CD4-positive, alpha-beta T cell treated with Interleukin-17A for 4 hours (primary cell): ENCODE measurements at places on chromosomes 12 and 14.

GRCh38 chr12:8698132-8698851, 501 bp downstream of the RIMKLB start:
- peak; percentile 69 for DNase-seq

GRCh38 chr14:64720131-64720576, 15.9 kb downstream of the PLEKHG3 start:
- no peak for DNase-seq

- no peak for DNase-seq
These were observed 44.2 kb downstream of the BBS10 start for GRCh38 chr12:76303989-76304460.

DNA sequence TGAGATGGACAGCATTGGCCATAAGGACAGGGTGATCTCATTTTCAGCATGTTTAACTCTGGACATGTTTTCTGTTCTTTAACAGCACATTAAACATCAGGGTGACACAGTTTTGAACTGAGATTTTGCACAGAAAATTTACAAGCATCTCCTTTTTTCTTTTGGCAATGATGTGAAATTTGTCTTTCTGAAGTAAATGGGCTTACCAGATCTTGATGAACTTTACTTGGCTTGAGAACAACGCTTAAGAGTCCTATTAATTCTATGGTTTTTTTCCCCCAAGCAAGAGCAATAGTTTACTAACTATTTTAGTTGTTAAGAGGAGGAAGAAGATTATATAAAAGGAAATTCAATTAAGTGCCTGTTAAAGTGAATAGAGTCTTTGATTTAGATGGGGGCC, 491.0 kb downstream of the SNAPC1 start:
- no peak for DNase-seq

- DNase-seq: no peak
These were observed 75.9 kb downstream of the DUSP16 start for GRCh38 chr12:12486661-12487240.

- DNase-seq: no peak
These were observed 127.9 kb downstream of the EFCAB11 start for GRCh38 chr14:89826596-89826995.

DNA sequence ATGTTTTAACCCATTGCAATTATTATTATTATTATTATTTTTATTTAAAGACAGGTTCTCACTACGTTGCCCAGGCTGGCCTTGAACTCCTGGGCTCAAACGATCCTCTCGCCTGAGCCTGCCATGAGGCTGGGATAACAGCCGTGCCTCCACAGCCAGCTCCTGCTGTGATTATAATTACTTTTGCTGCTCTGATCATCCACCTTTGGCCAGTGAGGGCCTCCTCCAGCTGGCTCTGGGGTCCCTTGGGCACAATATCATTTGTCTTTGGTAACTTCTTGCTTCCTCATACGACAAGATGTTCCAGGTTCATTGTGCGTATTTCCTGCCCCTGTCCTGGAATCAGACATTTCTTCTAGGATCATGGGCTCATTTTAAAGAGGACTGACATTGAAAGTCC, 28.4 kb downstream of the LRTM2 start:
- no peak for DNase-seq

GRCh38 chr12:70353780-70354660, 12.1 kb upstream of the KCNMB4 start:
- no peak for DNase-seq

GRCh38 chr14:70909733-70910614, 2.7 kb downstream of the PCNX1 start:
- DNase-seq: peak; percentile 31

DNA sequence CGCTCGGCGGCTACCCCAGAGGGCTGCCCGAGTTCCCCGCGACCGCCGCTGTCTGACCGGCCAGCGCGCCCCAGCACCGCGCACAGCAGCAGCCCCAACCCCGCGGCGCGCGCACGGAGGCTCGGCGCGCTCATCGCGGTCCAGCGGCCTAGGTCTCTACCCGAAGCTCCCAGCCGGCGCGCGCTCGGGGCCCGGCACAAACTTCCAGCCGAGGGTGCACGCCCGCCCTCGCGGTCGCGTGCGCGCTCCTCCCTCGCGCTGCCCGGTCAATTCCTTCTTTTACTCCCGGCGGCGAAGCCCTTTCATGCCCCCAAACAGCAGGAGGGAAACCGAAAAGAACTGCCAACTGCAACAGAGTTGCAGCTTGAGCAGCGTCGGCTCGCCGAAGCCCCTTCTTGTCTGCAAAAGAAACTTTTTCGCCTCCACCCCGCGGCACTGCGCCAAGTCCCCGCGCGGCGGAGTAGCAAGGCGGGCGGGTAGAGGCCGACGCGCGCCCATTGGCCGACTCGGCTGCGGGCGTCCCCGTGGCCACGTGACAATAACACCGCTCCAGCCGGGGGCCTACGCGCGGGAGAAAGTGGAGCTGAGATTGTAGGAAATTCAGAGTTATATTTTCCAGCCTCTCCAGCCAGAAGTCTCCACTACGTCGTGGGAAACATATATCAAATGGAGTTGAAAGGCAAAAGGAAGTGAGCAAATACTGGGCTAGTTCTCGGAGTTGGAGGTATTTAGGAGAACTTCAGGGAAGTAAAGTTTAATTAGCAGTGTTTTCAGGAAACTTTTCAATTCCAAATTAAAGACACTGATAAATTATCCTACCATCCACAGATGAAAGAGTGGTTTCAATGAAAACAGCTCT, at the start of gene LRIG3:
LRIG3 (minus strand) TSS at position 403 of the 859 bp plus-strand sequence; CDS start at position 134, 269 bp downstream.
- no peak for DNase-seq

DNA sequence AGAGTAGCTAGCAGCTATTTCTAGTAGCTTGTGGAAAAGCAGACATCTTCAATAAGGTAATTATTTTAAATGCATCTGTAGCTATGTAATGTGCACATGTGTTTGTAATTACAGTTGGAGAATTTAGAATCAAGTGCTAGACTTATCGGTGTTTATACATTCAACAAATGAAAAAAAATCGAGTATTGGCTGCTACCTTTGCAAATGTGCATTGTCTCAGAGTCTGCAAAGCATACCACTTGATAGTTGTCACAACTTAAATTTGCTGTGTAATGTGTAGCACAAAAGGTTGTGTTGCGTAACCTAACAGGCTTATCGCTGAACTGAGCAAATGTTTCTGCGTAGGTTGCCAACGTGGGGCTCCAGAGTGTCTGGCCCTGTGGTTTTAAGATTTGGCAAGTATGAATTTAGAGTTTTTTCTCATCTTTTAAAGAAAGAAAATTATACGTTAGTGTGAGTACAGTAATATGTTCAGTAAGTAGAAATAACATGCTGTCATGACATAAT, 44.3 kb downstream of the TMTC2 start:
- no peak for DNase-seq

- DNase-seq: no peak
These were observed 332.3 kb downstream of the TMEM121 start for GRCh38 chr14:105858676-105859025.

- DNase-seq: no peak
These were observed 67.5 kb downstream of the NIN start for GRCh38 chr14:50763382-50764007.

GRCh38 chr12:4960547-4960946, 50.8 kb downstream of the KCNA1 start:
- no peak for DNase-seq

GRCh38 chr12:127620735-127621355, 646.1 kb upstream of the TMEM132C start:
- no peak for DNase-seq

GRCh38 chr12:15556411-15557102, 232.6 kb downstream of the EPS8 start:
- DNase-seq: no peak

DNA sequence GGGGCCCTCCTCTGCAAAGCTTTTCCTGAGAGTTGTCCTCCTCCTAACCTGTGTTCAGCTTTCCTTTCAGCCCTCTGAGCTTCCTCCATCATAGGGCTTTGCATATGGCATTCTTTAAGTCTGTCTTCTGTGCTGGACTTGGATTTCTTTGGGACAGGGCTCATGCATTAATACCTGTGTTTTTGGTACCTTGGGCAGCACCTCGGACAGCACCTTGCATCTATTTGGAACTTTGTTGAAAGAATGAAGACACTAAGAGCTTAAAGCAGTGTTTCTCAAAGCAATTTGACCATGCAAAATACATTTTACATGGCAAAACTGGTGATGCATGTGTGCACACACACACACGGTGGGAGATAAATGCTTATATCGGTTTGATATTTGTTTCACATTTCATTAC, 115.0 kb upstream of the SRRM4 start:
- DNase-seq: no peak

DNA sequence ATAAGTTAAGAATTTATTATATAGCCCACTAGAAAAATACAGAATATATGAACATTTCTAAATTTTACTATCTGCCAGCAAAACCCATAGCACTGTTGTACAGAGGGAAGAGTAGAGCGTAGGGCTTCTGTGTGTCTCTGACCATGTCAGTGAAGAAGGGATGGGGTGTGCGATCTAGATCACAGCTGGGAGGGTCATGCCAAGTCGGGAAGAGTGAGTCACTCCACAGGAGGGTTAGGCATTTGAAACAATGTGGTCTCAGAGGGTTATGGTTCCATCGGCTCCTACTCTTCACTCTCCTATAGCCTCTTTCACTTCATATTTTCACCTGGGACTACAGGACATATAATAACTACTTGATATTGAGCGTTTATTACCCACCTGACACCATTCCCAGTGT, 185.1 kb upstream of the DDHD1 start:
- no peak for DNase-seq

- no peak for DNase-seq
These were observed 44.3 kb upstream of the TRIM9 start for GRCh38 chr14:51139121-51139681.

- DNase-seq: no peak
These were observed 117.4 kb downstream of the DICER1 start for GRCh38 chr14:95039993-95040348.

DNA sequence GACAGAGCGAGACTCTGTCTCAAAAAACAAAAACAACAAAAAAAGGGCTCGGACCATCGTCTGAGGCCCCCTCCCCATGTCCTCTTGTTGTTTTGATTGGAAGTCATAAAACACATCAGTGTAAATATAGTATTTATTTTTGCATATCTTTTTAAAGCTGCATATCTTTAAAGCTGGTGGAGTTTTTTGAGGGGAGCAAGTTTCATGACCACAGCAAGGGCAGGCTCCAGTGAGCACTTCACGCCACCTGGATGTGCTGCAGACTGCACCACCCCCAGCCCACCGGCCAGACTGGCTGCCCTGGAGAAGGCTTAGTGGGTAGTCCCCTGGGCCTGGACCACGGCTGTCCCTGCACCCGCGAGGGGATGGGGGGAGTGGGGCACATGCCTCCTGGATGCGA, 11.9 kb upstream of the BCL7A start:
- no peak for DNase-seq

- no peak for DNase-seq
These were observed 162.7 kb upstream of the GSC start for GRCh38 chr14:94932589-94932988.

GRCh38 chr12:95126736-95127135, 53.3 kb upstream of the NR2C1 start:
- DNase-seq: no peak

- DNase-seq: no peak
These were observed 46.6 kb downstream of the PRIMA1 start for GRCh38 chr14:93741556-93742230.

GRCh38 chr14:96272777-96273473, 16.9 kb downstream of the BDKRB1 start:
- DNase-seq: no peak

DNA sequence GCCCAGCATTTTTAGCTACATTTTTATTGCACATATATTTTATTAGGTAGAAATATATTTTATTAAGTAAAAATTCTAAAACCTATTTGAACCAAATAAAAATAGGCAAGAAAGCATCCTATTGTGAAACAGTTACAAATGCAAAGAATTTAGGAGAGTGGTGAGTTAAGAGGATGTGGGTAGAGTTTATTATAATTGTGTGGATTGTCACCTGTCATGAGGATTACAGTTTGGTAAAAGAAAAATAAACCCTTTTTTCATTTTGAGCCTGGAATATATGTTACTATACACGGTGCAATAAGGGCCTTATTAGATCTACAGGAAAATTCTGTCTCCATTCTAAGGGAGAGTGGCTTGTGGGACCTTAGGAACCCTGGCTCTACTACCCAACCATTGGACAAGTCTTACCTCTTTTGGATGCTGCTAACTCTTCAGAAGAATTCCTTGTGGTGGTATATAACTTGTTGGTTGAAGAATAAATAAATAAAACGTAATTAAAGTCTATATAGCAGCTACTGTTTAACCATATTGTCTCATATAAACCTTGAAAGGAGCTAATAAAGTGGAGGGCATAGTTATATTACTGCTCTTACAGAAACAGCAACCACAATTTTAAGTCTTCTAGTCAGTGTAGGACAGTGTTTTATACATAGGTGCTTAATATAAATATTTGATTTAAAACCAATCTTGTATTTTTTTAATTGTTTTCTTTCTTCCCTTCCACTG, 67.8 kb downstream of the FGD4 start:
- DNase-seq: no peak

DNA sequence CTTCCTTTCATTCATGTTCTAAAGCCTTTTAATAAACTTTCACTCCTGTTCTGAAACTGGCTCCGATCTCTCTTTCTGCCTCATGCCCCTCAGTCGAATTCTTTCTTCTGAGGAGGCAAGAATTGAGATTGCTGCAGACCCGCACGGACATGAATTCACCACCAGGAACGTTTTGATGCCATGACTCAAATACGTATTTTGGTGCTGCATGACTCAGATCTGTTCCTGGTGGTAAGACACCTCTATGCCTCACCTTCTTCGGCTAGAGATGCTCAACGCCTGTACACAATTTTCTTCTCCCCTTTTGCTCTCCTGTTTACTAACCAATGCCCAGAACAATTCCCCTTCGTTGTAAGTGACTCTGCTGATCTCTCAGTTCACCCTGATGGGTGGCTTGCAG, 52.0 kb upstream of the RIMBP2 start:
- no peak for DNase-seq

DNA sequence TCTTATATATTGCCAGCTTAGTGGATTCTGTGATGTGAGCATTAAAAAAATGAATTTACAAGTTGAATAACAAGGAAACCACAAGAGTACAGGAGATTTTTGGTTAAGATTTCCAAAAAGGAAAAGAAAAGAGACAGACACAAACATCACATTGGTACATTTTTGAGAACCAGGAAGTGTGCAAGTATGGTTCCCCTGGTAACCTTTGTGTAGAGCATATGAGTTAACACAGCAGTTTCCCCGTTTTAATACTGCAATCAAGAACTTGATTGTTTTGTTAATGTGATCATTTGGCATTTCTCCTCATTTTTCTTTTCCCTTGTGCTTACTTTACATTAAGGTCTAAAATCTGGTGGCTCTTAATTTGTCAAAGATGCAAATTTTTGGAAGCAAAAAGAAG, 490.4 kb upstream of the ATP2B1 start:
- DNase-seq: no peak

- DNase-seq: no peak
These were observed 563 bp upstream of the STXBP6 start for GRCh38 chr14:25050269-25051150.

DNA sequence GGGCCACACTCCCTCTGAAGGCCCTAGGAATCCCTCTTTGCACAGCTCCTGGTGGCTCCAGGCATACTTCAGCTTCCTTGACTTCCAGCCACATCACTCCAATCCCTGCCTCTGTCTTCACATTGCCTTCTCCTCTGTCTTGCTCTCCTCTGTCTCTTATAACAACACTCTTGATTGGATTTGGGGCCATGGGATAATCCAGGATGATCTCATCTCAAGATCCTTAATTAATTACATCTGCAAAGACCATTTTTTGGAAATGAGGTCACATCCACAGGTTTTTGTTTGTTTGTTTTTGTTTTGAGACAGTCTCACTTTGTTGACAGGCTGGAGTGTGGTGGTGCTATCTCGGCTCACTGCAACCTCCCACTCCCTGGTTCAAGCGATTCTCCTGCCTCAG, 88.7 kb downstream of the TMTC1 start:
- DNase-seq: no peak
